Smooth muscle cell of the brain vasculature (primary cell): ENCODE measurements at places on chromosomes 11 and 22.

GRCh38 chr11:10930224-10930971 lies 72.5 kb upstream of the ZBED5 start:
- no peak for DNase-seq

- no peak for DNase-seq
Measured at GRCh38 chr11:94958121-94958696, 15.1 kb downstream of the CWC15 start.

GRCh38 chr11:80388536-80388935 lies 947.7 kb upstream of the TENM4 start:
- no peak for DNase-seq

GRCh38 chr22:31897842-31898805 lies 46.2 kb upstream of the YWHAH start:
- no peak for DNase-seq

DNA sequence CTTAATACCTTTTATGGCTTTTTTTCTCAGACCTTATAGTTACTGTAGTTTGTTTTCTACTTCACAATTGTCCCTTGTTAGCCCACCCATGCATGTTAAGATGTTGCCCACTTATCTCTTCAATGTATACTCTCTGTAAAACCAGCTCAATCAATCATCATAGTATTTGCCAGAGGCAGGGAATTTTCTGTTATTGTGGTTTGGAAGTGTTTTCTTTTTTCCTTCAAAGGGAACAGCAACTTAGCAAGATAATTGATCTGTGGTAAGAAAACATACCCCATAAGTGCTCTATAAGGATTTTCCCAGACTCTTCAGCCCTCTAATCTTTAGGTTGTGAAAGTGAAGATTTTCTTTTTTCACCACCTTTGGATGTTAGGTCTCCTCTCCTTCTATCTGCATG lies 76.7 kb upstream of the SYT9 start:
- DNase-seq: no peak

GRCh38 chr11:110565357-110566336 lies 135.9 kb downstream of the FDX1 start:
- DNase-seq: no peak

GRCh38 chr22:43173976-43174720 lies 12.8 kb downstream of the TTLL12 start:
- DNase-seq: no peak

GRCh38 chr11:71433648-71434450 lies 14.3 kb downstream of the DHCR7 start:
- DNase-seq: no peak

DNA sequence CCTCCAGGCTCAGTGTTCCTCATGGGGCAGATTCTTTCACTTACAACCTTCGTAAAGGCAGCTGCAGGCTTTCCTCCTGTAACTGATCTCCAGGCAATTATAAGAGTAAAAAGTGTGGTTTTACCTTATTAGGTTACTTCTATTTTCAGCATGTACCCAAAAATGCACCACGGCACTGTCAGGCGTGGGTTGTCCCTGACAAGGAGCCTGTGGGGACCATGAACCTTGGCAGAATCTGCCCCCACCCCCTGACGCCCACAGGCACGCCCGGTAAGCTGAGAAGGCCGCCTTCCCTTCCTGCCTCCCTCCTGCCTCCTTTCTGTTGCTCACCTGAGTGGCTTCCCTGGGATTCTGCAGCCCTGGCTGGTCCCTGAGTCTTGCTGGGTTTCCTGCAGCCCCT lies 1383.3 kb downstream of the TBC1D22A start:
- DNase-seq: no peak

- DNase-seq: no peak
Measured at GRCh38 chr22:44261164-44261860, 51.4 kb downstream of the SHISAL1 start.

GRCh38 chr11:15901054-15901453 lies 455.3 kb downstream of the SOX6 start:
- DNase-seq: no peak

DNA sequence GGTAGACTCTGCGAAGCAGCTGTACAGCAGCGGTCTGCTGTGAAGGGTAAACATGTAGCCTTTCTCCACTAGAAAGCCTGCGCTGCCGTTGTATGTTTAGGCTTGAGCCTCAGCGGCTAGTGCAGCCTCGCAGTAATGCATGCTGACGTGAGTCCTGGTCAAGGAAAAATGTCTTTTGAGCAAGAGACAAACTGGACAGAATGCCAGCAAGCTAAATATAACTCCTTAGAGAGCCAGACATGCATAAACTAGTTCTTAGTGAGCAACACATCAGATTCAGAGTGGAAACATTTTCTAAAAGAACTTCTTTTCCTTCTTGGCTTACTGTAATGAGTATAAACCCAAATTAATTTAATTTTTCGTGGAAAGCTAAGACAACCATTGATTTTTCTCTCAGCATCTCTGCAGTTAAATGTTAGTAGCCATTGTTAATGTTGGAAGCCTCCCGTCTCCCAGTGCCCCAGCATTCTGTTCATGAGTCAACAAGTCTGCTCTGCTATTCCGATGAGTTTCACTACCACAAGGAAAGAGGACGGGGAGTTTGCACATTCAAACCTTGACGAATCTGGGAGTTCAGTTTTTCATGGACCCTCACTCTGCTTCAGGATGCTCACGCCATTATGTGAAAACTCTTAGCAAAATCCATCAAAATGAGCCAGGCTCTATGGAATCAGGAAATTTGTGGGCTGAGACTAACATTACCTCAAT lies 51.4 kb downstream of the JAM3 start:
- DNase-seq: no peak

- DNase-seq: no peak
Measured at GRCh38 chr11:2444821-2445745, at the start of gene KCNQ1. TSS of gene KCNQ1 (plus strand) at chr11:2445008. CDS start at chr11:2445099, 91 bp downstream.

- DNase-seq: no peak
Measured at GRCh38 chr11:20668844-20669819, at the start of gene NELL1. TSS of gene NELL1 (plus strand) at chr11:20669586.

DNA sequence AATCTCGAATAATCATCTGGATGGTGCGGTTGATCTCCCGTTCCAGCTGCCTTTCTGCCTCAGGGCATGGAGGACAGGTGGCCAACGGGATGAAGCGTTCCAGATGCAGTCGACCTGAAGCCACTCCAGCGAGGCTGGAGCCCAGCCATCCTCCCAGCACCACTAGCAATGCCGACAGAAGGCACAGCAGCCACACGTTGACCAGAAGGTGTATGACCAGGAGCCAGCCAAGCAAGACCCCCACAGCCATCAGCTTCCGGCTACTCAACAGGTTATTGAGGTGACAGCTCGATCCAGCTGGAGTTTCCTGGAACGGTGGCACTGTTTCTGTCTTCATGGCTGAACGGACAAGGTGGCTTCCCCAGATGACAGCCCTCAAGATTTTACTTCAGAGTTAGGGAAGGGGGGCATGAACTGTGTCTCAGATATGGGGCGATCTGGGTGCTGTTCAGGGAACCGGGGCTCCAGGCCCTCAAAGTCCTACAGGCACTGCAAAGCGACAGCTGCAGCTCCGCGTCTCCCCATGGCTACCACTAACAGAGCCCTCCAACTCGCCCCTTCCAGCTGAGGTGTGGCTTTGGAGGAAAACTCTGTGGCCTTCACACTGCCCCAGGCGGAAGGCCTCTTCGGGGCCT lies 559 bp downstream of the SNX19 start:
- DNase-seq: no peak

DNA sequence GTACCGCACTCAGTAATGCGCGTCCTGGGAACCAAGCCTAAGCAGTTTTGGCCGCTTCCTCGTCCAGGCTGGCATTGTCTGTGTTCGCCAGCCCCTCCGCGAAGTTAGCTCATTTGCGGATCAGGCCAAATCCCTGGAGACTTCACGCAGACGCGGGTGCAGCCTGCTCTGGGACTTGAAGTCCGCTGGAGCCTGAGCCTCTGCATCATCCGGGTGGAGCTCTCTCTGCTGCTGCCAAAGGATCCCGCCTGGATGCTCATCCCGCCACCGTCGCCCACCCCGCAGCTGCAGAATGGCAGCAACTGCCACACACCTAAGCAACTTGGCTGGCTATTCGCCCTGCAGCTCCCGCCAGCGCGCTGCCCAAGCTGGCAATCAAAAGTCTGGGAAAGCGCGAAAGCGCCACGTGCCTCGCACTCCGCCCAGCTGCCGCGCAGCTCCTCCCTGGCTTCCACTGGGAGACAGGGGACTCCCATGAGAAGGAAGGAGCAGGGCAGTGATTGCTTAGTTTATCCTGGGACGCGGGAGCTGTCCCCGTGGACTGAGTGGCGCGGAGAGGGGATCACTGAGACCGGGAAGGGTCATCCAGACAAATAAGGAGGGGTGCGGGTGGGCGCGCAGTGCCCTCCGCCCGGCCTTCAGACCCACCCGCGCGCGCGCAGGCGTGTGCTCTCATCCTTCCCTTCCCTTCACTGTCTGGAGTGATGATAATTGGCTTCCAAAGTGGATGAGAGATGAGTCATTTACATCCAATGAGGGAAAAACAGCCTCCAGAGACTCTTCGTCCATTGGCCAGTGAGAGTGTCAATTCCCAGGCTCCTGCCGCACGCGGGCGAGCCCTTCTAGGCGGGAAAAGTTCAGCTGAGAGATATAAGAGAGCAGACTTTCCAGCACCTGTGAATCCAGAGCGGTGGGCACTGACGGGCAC lies 23.2 kb upstream of the GLYATL1B start:
- DNase-seq: no peak

DNA sequence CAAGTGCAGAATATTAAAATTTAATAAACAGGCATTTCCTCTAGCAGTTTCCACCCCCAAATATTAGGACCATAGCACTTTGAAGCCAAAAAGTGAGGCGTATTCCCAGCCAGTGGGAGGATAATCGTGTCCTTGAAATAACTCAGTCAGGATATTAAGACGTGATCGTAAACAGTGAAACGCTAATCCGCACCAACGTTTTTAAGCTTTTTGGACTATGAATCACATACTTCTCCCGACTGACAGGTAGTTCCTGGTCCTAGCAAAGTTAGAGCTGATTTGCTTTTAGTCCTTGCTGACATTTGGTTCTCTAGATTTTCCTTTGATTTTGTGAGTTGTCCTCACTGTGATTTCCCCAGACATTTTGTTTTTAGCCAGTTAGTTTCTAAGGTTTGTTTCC lies 197.1 kb upstream of the ARHGAP20 start:
- DNase-seq: no peak

- DNase-seq: peak; percentile 44
Measured at GRCh38 chr11:103682318-103683184, 353.9 kb upstream of the DDI1 start.

DNA sequence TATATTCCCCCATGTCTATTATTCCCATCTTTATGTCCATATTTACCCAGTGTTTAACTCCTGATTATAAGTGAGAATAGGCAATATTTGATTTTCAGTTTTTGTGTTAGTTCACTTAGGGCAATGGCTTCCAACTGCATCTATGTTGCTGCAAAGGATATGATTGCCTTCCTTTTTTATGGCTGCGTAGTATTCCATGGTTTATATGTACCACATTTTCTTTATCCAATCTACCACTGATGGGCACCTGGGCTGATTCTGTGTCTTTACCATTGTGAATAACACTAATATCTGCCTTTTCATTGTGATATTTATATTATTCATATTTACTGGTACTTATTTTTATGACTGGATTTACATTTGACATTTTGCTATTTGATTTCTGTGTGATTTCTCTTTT lies 649.6 kb downstream of the NTM start:
- no peak for DNase-seq

GRCh38 chr22:17832665-17833064 lies 58.4 kb upstream of the BID start:
- no peak for DNase-seq

- DNase-seq: no peak
Measured at GRCh38 chr22:25496396-25497064, 67.9 kb upstream of the GRK3 start.

GRCh38 chr11:130426223-130426836 lies 2.1 kb downstream of the ADAMTS8 start:
- DNase-seq: no peak

DNA sequence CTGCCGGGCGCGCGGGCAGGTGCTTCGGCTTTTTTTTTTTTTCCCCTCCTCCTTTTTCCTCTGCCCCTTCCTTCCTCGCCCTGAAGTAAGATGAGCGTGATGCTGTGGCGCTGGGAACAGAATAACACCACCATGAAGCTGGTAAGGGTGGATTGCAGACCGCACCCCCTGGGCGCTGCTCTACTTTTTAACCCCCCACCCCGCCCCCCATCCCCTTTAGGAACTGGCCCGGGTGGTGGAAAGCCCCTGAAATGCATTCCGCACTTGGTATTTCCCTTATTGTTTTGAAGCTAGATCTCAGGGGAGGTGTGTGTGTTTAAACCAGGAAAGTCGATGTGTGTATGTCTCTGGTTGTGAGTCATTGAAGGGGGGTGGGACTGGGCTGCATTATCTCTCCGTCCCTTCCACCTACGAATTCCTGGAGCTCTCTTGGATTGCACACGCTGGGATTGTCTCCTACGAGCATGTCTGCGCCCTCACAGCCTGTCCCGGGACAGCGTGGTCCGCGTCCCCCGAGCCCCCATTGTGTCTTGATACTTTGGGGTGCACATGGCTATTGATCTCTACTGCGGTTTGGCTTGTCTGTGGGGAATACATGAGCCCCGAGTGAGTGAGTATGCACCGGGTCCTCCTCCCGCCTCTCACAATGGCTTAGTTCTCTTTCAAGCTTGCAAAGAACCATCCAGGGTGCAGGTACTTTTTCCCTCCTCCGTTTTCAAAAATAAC lies 64.9 kb downstream of the NAV2 start:
- DNase-seq: no peak

DNA sequence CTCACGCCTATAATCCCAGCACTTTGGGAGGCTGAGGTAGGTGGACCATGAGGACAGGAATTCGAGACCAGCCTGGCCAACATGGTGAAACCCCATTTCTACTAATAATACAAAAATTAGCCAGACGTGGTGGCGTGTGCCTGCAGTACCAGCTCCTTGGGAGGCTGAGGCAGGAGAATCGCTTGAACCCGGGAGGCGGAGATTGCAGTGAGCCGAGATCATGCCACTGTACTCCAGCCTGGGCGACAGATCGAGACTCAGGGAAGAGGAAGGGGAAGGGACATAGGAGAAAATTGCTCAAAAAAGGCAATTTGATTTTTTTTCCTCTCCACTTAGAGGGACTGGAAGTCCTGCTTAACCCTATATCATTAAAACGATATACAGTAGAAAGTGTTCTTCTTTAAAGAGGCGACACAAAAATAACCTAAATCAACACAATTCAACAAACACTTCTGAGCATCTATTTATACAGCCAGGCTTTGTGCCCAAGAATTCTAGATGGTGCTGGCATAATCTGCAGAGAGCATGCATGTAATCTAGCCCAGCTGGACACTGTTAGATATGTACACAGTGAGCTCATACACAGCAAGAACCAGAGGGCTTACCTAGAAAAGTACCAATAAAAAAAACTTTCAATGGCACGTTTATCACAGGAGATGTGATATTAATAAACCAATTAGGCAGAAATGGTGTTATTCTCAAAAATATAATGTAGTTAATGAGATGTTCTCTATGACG lies 20.9 kb upstream of the DENND5A start:
- DNase-seq: no peak

- no peak for DNase-seq
Measured at GRCh38 chr11:86948733-86949132, 6.5 kb downstream of the FZD4 start.

GRCh38 chr22:22944268-22944985 lies 56.8 kb downstream of the IGLL5 start:
- no peak for DNase-seq
